Activated T-helper 1 cell treated with anti-CD3 and anti-CD28 coated beads, Interleukin-2, amount 50 U/mL, for 16 hours (primary cell): ENCODE measurements at places on chromosomes 1 and 21.

DNA sequence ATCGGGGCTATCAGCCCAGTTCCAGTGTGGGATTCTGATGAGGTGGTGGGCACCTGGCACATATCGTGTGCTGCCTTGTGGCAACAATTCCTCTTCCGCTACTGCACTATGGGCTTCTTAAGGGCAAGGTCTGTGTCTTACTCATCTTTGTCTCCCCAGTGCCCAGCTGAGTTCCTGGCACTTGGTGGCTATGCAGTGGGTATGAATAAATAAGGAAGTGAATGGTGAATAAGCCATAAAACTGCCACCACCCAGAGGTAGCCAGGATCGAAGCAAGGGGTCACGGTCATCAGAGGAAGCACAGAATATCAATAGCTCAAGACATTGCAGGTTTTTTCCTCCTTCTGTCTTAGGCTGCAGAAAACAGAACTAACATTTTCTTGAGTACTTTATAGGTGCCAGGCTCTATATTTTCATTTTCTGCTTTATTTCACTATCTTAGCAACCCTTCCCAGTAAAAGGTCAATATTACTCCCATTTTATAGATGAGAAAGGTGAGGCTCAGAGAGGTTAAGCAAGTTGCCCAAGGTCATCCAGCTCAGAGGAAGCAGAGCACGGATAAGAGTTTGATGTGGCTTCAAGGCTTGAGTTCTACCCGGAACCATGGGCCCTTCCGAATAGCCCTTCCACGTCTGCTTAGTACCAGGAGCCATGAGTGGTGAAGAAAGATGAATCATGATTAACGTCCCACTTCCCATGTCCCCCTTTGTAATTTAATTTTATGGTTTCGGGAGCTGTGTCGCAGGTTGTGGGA, 10.2 kb downstream of the C1orf94 start:
- no peak for DNase-seq

DNA sequence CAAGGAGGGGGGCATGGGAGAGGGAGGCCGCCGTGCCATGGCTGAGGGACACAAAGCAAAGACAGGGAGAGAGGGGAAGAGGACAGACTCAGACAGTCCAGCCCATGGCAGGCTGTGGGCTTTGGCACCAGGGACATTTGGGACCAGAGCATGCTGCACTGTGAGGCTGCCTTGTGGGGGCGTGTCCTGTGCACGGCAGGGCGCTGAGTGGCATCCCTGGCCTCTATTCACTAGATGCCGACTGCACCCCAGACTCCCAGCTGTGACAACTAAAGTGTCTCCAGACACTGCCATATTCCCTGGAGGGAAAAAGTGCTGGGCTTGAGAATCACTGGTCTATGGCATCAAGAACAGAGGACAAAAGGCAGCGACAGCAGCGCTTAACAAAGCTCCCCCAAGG, 18.6 kb upstream of the PRDM15 start:
- no peak for DNase-seq

- DNase-seq = no peak
Measured at GRCh38 chr1:1914101-1914970, 724 bp upstream of the CALML6 start.

DNA sequence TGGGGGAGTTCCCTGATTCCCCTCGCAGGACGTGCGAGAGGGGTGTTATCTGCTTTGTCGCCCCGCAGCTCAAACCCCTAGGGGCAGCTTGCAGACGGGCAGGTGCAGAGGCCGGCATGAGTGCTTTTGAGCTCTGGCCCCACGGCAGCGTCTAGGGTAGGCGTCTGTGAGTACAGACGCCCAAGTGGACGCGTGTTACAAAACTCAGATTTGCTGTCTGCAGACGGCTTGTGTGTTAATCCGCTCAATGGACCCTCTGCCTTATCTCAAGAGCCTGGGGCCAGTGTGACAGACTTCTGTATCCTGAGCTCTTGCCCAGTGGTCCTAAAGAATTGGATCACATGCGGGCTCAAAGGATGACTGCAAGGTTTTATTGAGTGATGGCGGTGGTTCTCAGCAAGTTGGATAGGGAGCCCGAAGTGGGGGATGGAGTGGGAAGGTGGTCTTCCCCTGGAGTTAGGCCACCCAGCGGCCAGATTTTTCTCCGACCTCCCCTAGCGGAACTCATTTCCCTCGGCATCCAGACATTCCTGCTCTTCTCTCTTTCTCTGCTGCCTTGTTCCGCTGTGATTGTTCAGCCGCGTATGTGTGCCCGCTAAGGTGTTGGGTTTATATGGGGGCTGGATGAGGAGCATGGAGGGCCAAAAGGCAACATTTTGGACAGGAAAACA, 9.4 kb downstream of the CFHR4 start:
- no peak for DNase-seq

DNA sequence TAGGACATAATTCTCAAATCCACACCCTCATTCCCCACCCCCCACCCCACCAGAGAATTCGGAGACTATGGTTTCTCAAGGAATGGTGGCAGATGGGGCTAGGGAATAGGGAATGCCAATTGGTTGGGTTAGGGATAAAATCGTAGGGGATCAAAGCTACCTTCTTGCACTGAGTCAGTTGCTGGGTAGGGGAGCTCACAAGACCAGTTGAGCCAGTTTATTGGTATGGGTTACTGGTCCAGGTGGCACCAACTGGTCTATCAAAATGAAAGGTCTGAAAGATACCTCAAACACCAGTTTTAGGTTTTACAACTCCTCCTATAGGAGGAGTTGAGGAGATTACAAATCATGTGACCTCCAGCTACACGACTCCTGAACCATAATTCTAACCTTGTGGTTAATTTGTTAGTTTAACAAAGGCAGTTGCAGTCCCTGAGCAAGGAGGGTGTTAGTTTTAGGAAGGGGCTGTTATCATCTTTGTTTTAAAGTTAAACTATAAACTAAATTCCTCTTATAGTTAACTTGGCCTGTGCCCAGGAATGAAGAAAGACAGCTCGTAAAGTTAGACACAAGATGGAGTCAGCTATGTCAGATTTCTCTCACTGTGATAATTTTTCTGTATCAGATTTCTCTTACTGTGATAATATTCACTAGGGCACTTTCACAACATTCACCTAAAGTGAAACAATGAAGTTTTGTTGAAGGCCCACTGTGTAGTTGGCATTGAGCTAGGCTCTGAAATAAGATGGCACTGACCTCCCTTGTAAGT, 2.5 kb downstream of the SHISAL2A start:
- no peak for DNase-seq

DNA sequence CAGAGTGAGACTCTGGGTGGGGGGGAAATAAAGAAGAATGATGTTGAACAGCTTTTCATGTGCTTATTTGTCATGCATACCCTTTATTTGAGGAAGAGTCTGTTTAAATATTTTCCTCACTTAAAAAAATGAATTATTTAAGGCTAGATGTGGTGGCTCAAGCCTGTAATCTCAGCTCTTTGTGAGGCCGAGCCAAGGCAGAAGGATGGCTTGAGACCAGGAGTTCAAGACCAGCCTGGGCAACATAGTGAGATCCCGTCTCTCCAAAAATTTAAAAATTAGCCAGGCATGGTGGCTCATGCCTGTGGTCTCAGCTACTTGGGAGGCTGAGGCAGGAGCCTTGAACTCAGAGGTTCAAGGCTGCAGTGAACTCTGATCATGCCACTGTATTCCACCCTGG, 25.4 kb downstream of the SLC30A1 start:
- DNase-seq = no peak

DNA sequence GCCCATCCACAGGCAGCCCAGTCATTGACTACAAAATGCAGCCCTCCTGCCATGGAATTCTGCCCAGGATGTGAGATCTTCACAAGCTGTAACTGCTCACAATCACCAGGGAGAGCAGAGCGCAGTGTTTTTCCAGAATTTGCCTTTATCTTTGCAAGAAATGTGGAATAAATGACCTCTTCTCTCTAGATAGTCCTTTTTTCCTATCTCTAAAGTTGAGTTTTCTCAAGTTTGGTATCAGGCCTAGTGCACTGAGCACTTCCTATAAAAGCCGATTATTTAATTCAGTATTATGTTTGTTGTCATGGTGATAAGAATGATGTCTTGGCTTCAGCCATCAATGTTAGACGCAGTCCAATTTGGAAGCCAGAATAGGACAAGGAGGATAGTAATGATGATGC, 246.9 kb upstream of the IRF2BP2 start:
- DNase-seq = no peak

DNA sequence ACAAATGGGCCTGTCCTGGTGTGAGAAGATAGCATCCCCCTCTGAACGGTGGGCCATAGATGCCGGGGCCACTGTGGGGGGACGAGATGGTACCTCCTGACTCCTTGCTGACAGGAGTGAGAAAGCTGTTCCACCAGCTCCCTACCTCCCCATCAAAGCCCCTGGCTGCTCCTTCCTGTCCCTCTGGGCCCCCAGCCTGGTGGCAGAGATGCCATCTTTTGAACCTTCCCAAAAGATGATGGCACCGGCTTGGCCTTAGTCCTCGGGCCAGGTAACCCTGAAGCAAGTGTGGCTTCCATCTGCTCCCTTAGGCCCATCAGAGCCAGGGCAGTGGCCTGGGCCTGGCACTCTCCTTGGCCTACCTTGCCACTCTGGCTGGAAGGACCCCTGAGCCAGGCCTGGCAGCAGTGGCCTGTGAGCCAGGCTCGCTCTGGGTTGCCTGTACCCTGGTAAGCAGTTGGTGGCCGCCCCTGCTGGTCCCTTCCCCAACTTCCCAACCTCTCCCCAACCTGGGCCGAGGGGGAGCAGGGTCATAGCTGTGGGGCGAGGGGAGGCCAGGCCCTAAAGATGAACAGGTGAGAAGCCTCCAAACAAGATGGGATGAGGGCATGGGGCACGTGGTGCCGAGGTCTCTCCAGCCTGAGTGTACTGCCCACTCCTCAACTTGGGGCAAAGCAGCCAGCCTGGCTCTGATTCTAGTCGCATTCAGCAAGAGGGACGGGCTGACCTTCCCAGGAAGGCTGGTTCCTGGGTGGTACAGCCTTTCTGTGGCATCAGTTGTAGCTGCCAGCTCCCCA, 34.7 kb downstream of the ZBTB17 start:
- DNase-seq = no peak

- DNase-seq = no peak
Measured at GRCh38 chr1:237891979-237892378, 1.3 kb upstream of the ZP4 start.

GRCh38 chr1:48701445-48701844, 75.2 kb downstream of the BEND5 start:
- no peak for DNase-seq

DNA sequence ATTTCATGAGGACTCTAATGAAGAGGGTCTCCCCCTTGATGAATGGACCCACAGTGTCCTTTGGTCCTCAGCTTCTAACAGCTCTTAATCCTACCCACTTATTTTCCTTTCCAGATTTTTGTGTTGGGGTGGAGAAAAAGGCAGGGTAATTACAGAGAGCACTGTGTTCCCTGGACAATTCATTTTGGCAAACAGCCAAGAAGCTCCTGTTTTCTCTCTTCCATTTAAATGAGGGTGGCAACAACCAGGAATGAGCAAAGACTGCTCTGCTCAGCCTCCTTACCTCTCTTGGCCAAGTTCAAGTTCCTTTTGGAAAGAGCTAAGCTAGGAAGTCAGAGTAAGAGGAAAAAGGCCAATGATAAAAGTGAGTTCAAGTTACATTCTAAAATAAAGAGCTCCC, 11.9 kb downstream of the XKR8 start:
- no peak for DNase-seq

- no peak for DNase-seq
Measured at GRCh38 chr1:246417813-246418564, 89.1 kb downstream of the SMYD3 start.
